NCI-H524 (cell line): ENCODE measurements at places on chromosomes 5 and 9.

- DNase-seq: no peak
These were observed 230.0 kb downstream of the ADAMTSL1 start for GRCh38 chr9:18703901-18704379.

GRCh38 chr9:123724211-123724796 lies 205.6 kb downstream of the DENND1A start:
- peak; percentile 14 for DNase-seq

GRCh38 chr5:11608530-11608929 lies 295.7 kb downstream of the CTNND2 start:
- no peak for DNase-seq

- DNase-seq: no peak
These were observed 2.9 kb upstream of the TRIM7 start for GRCh38 chr5:181207960-181208253.

DNA sequence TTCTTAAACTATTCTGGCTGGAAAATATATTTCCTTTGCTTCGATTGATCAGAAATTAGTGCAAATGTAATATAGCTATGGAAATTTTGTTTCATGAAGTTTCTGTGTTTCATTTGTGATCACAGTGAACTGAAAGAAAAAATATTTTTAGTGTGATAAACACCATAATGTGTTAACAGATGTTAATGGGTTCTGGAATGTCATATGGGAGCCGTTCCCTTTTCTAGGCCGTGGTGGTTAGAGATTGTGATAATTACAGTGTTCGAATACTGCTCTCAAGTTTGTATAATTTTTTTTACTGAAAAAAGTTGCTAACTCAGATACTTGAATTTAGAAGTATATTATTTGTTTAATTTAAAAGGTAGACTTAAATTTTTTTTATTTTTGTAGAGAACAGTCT lies 19.3 kb downstream of the GAPVD1 start:
- peak; percentile 44 for DNase-seq

DNA sequence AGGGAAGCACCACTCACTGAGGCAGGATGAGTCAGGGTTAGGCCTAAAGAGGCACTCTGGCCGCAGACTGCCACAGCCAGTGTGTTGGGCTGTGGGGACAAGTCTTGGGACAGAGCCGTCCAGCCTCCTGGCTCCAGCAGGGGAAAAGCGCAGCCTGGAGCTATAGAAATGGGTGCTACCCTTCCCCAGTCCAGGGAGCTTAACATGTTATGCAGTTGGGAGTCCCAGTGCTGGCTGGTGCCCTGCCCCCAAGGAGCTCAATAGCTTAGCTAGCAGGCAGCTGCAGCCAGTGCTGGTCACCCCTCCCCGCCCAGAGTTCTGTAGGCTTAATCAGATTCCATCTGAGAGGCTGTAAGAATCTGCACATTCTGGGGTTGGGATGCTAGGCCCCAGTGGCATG lies 399.6 kb upstream of the TUSC1 start:
- DNase-seq: no peak

DNA sequence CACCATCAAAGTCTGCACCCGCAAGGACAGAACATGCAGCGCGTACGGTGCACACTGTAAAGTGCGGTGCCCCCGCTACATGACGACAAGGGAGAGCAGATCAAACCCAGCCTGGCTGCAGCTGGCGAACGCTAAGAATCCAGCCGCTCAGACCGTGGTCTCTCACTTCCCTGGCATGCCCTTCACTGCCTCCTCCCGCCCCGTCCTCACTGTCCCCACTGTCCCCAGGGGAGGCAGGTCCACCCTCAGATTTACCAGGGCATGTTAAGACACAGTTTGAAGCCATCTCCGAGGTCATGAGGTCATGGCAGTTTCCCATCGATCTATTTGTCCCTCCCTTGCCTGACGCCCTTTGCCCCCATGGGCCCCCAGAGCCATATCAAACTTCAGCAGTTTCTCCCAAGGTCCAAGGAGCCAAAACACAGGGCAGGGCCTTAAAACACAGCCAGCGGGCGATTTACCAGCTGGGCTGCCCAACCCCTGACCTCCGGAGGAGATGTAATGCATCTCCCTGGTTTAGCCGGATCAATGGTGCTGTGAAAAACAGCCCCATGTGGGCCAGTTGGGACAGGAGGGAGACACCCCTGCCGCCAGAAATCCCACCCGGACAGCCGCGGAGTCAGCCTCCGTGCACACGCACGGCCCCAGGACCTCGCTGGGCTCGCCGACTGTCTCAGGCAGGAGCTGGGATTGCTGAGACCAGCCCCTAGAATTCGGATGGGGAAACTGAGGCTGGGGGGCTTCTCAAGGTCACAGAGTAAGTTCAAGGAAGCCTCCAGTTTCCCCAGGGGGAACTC lies 52.3 kb upstream of the FUBP3 start:
- DNase-seq: no peak

- no peak for DNase-seq
These were observed 11.8 kb upstream of the TGFBI start for GRCh38 chr5:136016945-136017530.

GRCh38 chr5:76479973-76480667 lies 77.0 kb downstream of the IQGAP2 start:
- DNase-seq: no peak

DNA sequence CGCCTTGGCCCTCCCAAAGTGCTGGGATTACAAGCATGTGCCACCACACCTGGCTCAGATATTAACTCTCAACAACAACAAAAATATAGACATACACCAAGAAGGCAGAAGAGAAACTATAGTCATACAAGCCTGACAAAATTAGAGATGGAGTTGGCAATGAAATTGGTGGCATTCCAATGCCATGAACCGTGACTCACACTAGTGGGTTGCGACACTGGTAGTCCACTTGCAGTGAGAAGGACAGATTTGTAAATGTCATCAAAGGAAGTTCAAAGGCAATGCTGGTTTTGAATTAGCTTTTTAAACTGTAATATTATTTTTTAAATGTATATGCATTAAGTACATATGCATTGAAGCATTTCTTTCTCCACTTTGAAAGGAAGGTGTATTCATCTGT lies 8.5 kb upstream of the DNAJC25 start:
- no peak for DNase-seq

- peak; percentile 74 for DNase-seq
These were observed 17.9 kb downstream of the CCDC171 start for GRCh38 chr9:15570769-15571168.

- DNase-seq: no peak
These were observed 272.8 kb downstream of the CWC27 start for GRCh38 chr5:65041296-65042158.
